Central memory CD8-positive, alpha-beta T cell (primary cell): ENCODE measurements at places on chromosomes 3 and 15.

- no peaks in the 10 kb centered on the region for H3K27me3 ChIP-seq
- no peak overlapping the region for H3K4me3 ChIP-seq
- DNase-seq = no peak
- H3K4me1 ChIP-seq = peaks cover 22% of the 10 kb centered on the region
- H3K36me3 ChIP-seq = peaks cover 9% of the 10 kb centered on the region
Observed at GRCh38 chr3:136512381-136512780, 239.8 kb downstream of the STAG1 start.

- no peak overlapping the region for H3K27ac ChIP-seq
- DNase-seq = no peak
- H3K4me1 ChIP-seq = no peaks in the 10 kb centered on the region
- peaks cover 2% of the 10 kb centered on the region for H3K36me3 ChIP-seq
- H3K27me3 ChIP-seq = no peaks in the 10 kb centered on the region
Observed at GRCh38 chr3:72663429-72663828, 184.8 kb downstream of the SHQ1 start.

- no peaks in the 10 kb centered on the region for H3K27me3 ChIP-seq
- no peak overlapping the region for H3K4me3 ChIP-seq
- H3K36me3 ChIP-seq = no peaks in the 10 kb centered on the region
- H3K4me1 ChIP-seq = no peaks in the 10 kb centered on the region
Observed at GRCh38 chr3:158842976-158843375, 41.1 kb downstream of the MFSD1 start.

GRCh38 chr15:38746211-38746610 is 181.6 kb upstream of the RASGRP1 start:
- no peak overlapping the region for H3K27ac ChIP-seq
- H3K27me3 ChIP-seq = peaks cover 64% of the 10 kb centered on the region
- no peaks in the 10 kb centered on the region for H3K36me3 ChIP-seq

GRCh38 chr3:14413381-14414071 is 11.1 kb downstream of the SLC6A6 start:
- no peak overlapping the region for H3K4me3 ChIP-seq
- no peak for DNase-seq
- H3K4me1 ChIP-seq = peaks cover 20% of the 10 kb centered on the region
- peaks cover 18% of the 10 kb centered on the region for H3K36me3 ChIP-seq
- H3K27me3 ChIP-seq = no peaks in the 10 kb centered on the region

DNA sequence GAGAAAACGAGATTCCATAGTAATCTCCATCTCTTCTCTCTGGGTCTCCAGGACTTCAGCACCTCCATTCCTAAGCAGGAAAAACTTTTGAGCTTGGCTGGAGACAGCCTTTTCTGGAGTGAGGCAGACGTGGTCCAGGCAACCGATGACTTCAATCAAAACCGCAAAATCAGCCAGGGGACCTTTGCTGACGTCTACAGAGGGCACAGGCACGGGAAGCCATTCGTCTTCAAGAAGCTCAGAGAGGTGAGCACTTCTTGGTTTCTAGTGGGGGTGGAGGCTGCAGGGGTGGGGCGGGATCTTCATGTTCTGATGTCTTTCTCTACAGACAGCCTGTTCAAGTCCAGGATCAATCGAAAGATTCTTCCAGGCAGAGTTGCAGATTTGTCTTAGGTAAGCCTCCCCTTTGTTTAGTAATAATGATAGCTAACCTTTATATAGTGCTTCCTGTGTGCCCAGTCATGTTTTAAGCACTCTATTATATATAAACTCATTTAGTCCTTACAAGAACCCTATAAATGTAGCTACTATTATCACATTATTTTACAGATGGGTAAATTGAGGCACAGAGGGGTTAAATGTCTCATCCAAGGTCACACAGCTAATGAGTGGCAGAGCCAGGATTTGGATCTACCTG is 35.0 kb upstream of the TATDN2 start:
- no peaks in the 10 kb centered on the region for H3K4me1 ChIP-seq
- no peak overlapping the region for H3K4me3 ChIP-seq
- no peaks in the 10 kb centered on the region for H3K27me3 ChIP-seq
- peaks cover 13% of the 10 kb centered on the region for H3K36me3 ChIP-seq
- H3K27ac ChIP-seq = no peak overlapping the region

- no peaks in the 10 kb centered on the region for H3K36me3 ChIP-seq
- no peak for DNase-seq
- peaks cover 45% of the 10 kb centered on the region for H3K27me3 ChIP-seq
Observed at GRCh38 chr3:149493315-149494021, 19.0 kb downstream of the TM4SF4 start.

- H3K4me1 ChIP-seq = no peaks in the 10 kb centered on the region
- DNase-seq = no peak
- no peak overlapping the region for H3K27ac ChIP-seq
- H3K4me3 ChIP-seq = no peak overlapping the region
- H3K27me3 ChIP-seq = no peaks in the 10 kb centered on the region
- no peaks in the 10 kb centered on the region for H3K36me3 ChIP-seq
Observed at GRCh38 chr3:83890039-83890762, 1068.6 kb upstream of the CADM2 start.

GRCh38 chr15:58918239-58918638 is 15.2 kb downstream of the SLTM start:
- peaks cover 41% of the 10 kb centered on the region for H3K36me3 ChIP-seq
- no peak overlapping the region for H3K4me3 ChIP-seq
- no peaks in the 10 kb centered on the region for H3K27me3 ChIP-seq
- H3K27ac ChIP-seq = no peak overlapping the region
- no peak for DNase-seq

DNA sequence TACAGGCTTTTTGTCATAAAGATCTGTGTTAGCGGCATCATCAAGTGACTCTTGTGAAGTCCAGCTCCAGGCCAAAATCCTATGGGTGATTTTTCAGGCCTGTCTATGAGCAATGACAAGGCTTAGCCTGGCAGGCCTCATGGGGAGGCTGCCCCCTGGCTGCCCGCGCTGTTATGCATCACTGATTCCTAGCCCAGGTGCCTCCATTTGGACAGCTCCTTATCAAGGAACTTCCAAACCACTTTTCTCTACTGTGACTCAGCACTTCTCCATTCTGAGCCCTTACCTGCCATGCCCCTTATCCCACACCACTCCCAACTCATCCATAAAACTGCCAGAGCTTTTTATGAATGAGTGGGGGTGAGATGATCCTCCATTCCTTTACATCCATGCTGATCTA is 91.5 kb upstream of the C3orf80 start:
- peaks cover 2% of the 10 kb centered on the region for H3K36me3 ChIP-seq
- no peaks in the 10 kb centered on the region for H3K27me3 ChIP-seq
- no peak for DNase-seq
- peaks cover 9% of the 10 kb centered on the region for H3K4me1 ChIP-seq
- no peak overlapping the region for H3K27ac ChIP-seq

- no peaks in the 10 kb centered on the region for H3K36me3 ChIP-seq
- peaks cover 45% of the 10 kb centered on the region for H3K27me3 ChIP-seq
Observed at GRCh38 chr3:187565701-187566100, 104.5 kb downstream of the SST start.

- no peak overlapping the region for H3K4me3 ChIP-seq
- H3K4me1 ChIP-seq = no peaks in the 10 kb centered on the region
- no peaks in the 10 kb centered on the region for H3K36me3 ChIP-seq
- DNase-seq = no peak
- peaks cover 85% of the 10 kb centered on the region for H3K27me3 ChIP-seq
- no peak overlapping the region for H3K27ac ChIP-seq
Observed at GRCh38 chr15:38378161-38378560, 75.8 kb upstream of the FAM98B start.

GRCh38 chr3:46484911-46485778 is 12.6 kb upstream of the RTP3 start:
- peaks cover 14% of the 10 kb centered on the region for H3K4me1 ChIP-seq
- no peak overlapping the region for H3K4me3 ChIP-seq
- peaks cover 21% of the 10 kb centered on the region for H3K27me3 ChIP-seq
- no peak overlapping the region for H3K27ac ChIP-seq
- H3K36me3 ChIP-seq = peaks cover 7% of the 10 kb centered on the region
- no peak for DNase-seq

GRCh38 chr15:69134791-69135190 is 25.6 kb upstream of the GLCE start:
- DNase-seq = no peak
- no peak overlapping the region for H3K4me3 ChIP-seq
- no peaks in the 10 kb centered on the region for H3K4me1 ChIP-seq

GRCh38 chr15:68550498-68551295 is 28.1 kb upstream of the CORO2B start:
- no peaks in the 10 kb centered on the region for H3K4me1 ChIP-seq
- peaks cover 52% of the 10 kb centered on the region for H3K27me3 ChIP-seq
- H3K27ac ChIP-seq = no peak overlapping the region

DNA sequence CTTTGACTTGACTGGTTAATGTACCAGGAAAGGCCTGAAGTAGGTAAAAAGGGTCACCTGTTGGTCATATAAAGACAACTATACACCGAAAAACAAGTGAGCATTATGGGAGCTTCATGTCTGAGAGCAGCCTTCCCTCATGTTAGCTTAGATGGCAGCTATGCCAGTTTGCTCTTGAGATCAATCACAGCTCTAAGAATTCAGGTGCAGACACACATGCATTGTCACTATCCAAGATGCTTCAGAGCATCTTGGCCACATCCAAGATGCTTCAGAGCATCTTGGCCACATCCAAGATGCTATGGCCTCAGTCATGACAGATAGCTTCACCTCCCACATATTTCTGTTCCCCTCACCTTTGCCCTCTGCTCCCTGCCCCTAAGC is 15.5 kb downstream of the ZNF80 start:
- peak overlapping the region; percentile 95 for H3K27ac ChIP-seq
- H3K4me1 ChIP-seq = peaks cover 69% of the 10 kb centered on the region
- H3K27me3 ChIP-seq = no peaks in the 10 kb centered on the region
- H3K36me3 ChIP-seq = peaks cover 9% of the 10 kb centered on the region

DNA sequence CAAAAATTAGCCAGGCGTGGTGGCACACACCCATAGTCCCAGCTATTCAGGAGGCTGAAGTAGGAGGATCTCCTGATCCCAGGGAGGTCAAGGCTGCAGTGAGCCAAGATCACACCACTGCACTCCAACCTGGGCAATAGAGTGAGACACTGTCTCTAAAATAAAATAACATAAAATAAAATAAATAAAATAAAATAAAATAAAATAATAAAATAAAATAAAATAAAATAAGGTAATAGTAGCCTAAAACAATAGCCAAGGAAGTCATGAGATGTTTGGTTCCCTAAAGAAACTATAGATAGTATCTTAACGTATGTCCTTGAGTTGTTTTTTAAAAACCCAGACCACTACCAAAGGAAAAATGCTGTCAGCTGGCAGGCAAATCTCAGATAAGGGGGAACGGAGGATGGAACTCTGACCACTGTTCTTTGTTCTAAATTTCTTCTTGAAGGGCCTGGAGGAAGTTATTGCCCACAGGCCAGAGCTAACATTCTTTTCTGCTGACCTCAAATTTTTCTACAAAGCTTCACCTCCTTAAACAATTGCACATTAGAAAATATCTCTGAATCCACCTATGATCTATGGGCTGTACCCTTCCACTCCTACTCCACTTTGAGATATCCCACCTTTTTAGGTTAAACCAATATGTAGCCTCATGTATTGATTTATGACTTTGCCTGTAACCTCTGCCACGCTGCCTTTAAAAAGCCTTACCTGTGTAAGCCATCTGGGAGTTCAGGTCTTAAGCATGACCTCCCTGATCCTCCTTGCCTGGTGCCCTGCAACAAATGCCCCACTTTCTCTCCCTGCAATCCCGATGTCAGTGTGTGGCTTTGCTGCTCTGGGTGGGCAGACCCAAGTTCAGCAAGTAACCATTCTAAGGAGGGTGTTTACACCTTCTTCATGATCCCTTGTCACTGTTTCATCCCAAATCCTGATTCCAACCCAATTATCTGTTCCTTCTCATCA is 126.2 kb upstream of the BHLHE40 start:
- H3K4me1 ChIP-seq = peaks cover 38% of the 10 kb centered on the region
- DNase-seq = no peak
- H3K27me3 ChIP-seq = no peaks in the 10 kb centered on the region
- peaks cover 9% of the 10 kb centered on the region for H3K36me3 ChIP-seq

GRCh38 chr3:129161860-129162271 is 1.0 kb upstream of the ISY1 start:
- peak overlapping the region; percentile 99 for H3K27ac ChIP-seq
- DNase-seq = no peak
- H3K36me3 ChIP-seq = peaks cover 43% of the 10 kb centered on the region
- no peaks in the 10 kb centered on the region for H3K27me3 ChIP-seq
- H3K4me1 ChIP-seq = peaks cover 35% of the 10 kb centered on the region
- H3K4me3 ChIP-seq = peak overlapping the region; percentile 99

- H3K27ac ChIP-seq = no peak overlapping the region
- no peak overlapping the region for H3K4me3 ChIP-seq
- H3K27me3 ChIP-seq = no peaks in the 10 kb centered on the region
- H3K36me3 ChIP-seq = no peaks in the 10 kb centered on the region
- no peaks in the 10 kb centered on the region for H3K4me1 ChIP-seq
Observed at GRCh38 chr3:69686056-69686455, 53.2 kb upstream of the MITF start.

DNA sequence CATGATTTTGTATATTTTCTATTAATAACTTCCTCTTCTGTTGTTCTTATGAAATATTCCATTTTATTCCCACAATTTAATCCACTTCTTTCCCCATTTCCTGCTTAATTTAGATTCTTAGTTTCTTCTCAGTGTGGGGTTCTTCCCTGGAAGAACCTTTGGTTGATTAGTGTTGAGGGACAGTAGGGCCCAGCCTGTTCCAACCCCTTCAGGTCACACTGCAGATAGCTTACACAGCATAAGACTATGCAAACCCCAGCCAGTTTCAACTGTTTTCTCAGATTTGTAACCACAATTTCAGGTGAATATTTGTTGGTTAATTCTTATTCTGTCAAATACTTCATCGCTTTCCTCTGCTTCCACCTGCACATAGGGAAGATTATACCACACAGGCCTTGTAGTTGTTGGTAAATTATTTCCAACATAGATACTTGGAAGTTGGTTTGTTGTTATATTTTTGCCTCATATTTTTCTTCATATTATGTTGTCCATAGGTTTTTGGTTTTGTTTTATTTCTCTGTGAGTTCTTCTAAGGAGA is 34.7 kb downstream of the AADACL2 start:
- H3K27me3 ChIP-seq = peaks cover 28% of the 10 kb centered on the region
- H3K27ac ChIP-seq = no peak overlapping the region
- no peak overlapping the region for H3K4me3 ChIP-seq
- DNase-seq = no peak
- no peaks in the 10 kb centered on the region for H3K4me1 ChIP-seq

DNA sequence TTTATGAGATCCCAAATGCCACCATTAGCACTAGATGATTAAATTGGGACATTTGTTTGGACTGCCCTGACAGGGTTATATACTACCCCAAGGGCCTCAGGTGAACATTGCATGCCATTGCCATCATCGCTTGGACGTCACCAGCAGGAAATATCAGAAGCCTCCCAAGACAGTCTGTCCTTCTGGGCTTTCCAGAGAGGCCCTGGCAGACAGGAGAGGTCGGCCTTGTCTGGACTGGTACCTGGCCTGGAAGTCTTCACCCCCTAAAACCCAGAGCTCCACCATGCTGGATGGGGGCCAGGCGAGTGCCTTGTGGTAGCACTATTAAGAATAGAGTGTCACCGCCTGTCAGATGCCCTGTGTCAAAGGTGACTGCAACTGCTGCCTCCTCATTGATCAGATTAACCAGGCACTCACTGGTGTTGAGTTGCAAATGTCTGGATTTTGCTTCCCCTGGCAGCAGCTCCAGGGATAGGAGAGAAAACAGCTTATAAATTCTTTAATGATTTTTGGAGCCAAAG is 324.1 kb upstream of the RASGRP1 start:
- no peak overlapping the region for H3K27ac ChIP-seq
- H3K27me3 ChIP-seq = peaks cover 27% of the 10 kb centered on the region
- no peak for DNase-seq
- no peak overlapping the region for H3K4me3 ChIP-seq

- no peaks in the 10 kb centered on the region for H3K4me1 ChIP-seq
- no peak overlapping the region for H3K27ac ChIP-seq
- DNase-seq = no peak
- no peak overlapping the region for H3K4me3 ChIP-seq
Observed at GRCh38 chr3:73868688-73869315, 244.1 kb upstream of the PDZRN3 start.

- no peaks in the 10 kb centered on the region for H3K27me3 ChIP-seq
- no peak for DNase-seq
Observed at GRCh38 chr3:17194116-17194515, 309.4 kb downstream of the PLCL2 start.
